GF-D8 (cell line): ENCODE measurements at places on chromosomes 5 and 9.

DNA sequence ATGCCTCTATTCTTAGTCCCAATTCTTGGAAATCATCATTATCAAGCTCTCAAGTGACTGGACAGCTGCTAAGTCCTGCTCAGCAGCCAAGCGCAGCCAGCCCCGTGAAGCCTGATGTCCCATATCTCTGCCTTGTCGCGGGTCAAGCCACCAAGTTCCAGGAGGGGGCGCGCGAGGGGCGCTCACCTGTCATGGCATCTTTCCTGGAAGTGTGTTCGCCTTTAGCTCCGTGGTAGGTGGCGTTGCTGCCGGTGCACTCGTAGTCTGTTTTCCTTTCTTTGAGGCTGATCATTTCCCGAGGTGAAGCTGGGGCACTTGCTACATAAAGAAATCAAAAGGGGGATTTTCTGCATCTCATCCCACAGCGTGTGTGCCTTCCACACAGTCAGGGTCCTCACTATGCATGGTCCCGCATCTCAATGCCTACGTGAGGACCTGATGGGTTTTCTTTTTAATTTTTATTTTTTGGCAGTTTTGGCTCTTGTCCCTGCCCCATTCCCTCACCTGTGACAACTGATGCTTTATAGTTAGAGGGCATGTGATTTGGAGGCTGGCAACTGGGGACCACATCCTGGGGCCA, 227.0 kb upstream of the DAP start:
- DNase-seq: no peak

GRCh38 chr5:12330993-12331588, 426.8 kb upstream of the CTNND2 start:
- no peak for DNase-seq

- DNase-seq: no peak
Measured at GRCh38 chr5:114367029-114367428, 5.2 kb downstream of the KCNN2 start.

DNA sequence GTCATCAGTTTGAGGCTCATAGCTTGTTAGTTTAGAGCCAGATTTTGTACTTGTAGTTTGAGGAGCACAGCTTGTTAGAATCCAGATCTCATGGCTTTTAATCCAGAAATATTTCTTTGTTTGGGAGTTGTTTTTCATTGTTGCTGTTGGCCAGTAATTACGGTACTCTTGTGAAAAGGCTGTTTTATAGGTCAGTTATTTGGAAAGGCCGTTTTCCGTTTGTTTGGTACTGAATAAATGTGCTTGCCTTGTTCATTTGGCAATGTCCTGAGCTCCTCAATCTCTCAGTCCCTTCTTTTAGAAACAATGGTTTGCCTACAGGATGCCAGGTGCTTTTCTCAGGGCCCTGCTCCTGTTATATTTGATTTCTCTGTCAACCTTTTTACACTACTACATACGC, 4.5 kb upstream of the MOB3B start:
- no peak for DNase-seq

DNA sequence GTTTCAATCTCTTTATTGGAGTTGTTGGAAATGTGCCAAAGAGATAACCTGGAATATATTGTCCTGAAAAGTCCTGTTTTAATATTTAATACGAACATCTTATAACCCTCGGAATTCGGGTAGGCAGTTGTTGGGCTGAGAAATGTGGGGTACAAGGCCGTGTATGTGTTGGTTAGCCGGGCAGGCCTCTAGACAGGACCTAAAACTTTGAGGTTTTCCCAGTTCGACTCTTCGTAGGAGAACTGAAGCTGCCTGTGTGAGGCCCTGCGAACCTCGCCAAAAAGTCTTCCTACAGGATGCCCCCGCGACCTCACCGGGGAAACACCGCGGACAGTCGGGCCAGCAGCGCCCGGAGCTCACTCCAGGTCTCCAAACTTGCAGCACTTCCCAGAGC, 583 bp upstream of the TJP2 start:
- DNase-seq: peak; percentile 22

DNA sequence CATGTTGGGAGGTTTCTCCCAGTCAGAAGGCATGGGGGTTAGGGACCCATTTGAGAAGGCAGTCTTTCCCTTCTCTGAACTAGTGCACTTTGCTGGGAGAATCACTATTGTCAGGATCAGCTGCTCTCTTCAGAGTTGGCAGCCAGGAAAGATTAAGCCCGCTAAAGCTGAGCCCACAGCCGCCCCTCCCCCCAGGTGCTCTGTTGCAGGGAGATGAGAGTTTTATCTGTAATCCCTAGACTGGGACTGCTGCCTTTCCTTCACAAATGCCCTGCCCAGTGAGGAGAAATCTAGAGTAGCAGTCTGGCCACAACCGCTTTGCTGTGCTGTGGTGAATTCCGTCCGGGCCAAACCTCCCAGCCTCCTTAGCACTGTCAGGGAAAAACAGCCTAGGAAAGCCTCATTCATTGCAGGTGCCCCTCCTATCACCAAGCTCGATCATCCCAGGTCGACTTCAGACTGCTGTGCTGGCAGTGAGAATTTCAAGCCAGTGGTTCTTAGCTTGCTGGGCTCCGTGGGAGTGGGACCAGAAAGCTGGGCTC, 69.8 kb downstream of the CNTLN start:
- no peak for DNase-seq

DNA sequence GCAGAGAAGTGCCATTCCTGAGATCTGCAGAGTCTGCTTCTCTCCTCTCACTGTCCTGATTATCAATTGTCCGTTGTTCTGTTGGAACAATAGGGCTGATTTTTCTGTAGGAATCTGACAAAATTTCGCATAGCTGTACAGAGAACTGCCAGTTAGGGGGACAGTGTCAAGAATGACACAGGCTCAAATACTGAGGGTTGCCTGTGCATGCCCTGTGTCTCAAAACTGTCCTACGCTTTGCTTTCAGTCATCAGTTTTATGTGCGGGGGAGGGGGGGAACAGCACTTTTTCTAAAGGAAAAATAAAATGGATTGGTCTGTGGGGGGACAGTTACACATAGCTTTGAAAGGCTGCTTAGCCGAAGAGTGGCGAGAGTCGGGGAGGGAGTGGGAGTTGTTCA, 248.6 kb downstream of the PDZD2 start:
- DNase-seq: no peak

- DNase-seq: no peak
Measured at GRCh38 chr5:38434966-38435705, 121.3 kb downstream of the LIFR start.

GRCh38 chr5:10655972-10656830, 92.3 kb downstream of the ANKRD33B start:
- no peak for DNase-seq

DNA sequence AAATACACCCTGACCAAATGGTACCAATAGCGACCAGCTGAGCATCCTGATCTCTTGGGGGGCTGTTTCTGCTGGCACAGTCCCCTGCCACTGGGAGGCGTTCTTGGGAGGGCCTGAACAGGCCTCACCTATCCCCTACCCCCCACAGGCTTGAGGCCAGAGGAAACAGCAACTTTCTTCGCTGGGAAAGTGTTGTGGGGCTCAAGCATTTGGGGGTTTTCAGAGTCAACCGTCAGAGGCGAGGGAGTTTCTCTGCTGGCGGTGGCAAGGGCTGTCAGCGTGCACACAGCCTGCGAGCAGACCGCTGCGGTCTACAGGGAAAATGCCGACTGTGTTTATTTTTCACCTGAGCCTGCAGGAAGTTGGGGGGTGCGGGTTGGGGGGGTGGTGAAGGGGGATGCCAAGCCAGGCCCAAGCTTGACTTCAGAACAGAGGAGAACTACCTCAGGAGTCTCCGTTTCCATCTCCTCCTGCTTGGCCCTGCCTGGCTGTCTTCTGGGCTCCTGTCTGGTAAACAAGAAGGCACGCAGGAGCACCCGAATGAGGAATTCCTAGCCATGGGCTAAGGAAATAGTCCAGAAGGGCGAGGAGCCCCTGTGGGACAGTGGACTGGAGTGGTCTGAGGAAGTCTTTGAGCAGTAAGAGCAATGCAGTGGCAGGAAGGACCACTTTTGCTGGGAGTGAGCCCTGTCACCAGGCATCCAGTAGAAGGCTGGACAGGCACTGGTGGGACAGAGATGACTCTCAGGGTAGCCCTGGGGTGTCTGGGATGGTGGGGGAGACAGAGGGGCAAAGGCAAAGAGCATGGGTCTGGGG, 18.1 kb downstream of the TCF7 start:
- no peak for DNase-seq

GRCh38 chr9:32854271-32854670, 70.9 kb downstream of the TMEM215 start:
- DNase-seq: no peak

DNA sequence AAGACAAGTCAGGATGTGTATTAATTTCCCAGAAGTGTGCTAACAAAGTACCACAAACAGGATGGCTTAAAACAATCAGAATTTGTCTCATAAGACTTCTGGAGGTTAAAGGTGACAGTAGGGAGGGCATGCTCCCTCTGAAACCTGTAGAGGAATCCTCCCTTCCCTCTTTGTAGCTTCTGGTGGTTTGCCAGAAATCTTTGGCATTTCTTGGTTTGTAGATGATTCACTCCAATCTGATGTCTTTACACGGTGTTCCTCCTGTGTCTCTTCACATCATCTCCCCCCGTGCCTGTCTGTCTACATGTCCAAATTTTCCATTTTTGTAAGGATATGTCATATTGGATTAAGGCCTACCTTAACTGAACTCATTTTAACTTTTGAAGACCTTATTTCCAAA, 471.5 kb downstream of the ZNF608 start:
- DNase-seq: no peak

DNA sequence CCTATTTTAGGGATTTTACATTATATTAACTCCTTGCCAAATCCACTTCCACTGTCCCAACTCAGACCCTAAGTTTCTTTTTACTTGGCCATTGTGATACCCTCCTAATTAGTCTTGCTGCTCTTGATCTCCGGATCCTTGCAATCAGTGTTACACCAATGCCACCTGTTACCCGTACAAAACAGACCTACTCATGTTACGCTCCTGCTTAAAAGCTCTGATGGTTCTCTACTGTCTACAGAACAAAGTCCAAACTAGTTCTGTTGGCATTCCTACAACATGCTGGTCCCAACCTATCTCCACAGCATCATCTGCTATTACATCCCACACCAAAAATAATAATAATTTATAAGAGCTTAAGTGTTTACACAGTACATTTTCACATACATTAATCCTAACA, 9.8 kb downstream of the ECPAS start:
- no peak for DNase-seq

- no peak for DNase-seq
Measured at GRCh38 chr5:81254886-81255559, 21.9 kb downstream of the CKMT2 start.

DNA sequence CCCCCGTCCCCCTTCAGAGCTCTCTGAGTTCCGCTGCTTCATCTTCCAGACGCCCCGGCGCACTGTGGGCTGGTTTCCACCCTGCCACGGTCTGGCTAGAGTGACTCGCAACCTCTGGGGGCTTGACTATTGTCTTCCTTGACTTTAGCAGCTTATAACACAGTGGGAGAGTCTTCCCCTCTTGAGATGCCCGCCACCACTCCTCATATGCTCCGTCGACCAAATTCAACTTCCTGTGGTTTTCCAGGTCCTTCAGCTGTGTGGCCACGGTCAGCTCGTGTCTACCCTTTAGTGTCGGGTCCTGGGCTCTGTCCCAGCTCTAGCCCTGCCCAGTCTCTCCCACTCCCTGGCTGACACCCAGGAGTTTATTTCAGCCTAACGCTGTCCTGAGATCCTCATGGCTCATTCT, 28.2 kb upstream of the NCS1 start:
- DNase-seq: no peak

GRCh38 chr9:15361737-15362136, 54.7 kb upstream of the TTC39B start:
- no peak for DNase-seq

DNA sequence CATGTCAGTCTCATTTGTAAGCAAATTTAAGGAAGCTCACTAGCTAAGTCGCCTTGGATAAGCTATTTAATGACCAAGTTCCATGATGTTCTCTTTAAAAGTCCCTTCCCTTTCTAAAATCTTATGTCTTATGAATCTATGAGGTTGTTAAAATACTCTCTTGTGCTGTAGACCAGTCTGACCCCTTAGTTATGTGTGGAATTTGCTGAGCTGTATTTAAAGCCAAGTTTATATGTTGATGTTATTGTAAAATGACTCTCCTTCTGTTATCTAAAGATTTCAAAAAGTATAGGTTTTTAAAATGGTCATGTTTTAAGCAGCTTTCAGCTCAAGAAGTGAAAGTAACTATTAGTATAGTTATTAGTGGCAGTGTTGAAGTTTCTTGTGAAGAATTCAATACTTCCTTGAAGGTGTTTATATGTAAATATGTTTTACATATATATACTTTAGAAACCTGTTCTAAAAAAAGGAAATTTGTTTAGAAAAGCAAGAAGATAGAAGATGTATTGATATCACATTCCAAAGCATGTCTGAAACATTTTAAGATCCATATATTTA, 92.2 kb downstream of the CDC42SE2 start:
- DNase-seq: no peak

- DNase-seq: no peak
Measured at GRCh38 chr5:72709341-72709740, 107.1 kb upstream of the TNPO1 start.

- DNase-seq: no peak
Measured at GRCh38 chr5:125786021-125786420, 637.2 kb upstream of the GRAMD2B start.

- no peak for DNase-seq
Measured at GRCh38 chr9:108680946-108681345, 174.8 kb downstream of the ACTL7B start.
